Cardiac septum (tissue), 1 donor: ENCODE measurements at places on chromosomes 4 and X. TPM values are rescaled to one million over a fixed set of nuclear protein-coding genes. Genes with fewer than 3 reads are reported as not detected.

AREG gene
- 7.8 TPM for total RNA-seq

DNA sequence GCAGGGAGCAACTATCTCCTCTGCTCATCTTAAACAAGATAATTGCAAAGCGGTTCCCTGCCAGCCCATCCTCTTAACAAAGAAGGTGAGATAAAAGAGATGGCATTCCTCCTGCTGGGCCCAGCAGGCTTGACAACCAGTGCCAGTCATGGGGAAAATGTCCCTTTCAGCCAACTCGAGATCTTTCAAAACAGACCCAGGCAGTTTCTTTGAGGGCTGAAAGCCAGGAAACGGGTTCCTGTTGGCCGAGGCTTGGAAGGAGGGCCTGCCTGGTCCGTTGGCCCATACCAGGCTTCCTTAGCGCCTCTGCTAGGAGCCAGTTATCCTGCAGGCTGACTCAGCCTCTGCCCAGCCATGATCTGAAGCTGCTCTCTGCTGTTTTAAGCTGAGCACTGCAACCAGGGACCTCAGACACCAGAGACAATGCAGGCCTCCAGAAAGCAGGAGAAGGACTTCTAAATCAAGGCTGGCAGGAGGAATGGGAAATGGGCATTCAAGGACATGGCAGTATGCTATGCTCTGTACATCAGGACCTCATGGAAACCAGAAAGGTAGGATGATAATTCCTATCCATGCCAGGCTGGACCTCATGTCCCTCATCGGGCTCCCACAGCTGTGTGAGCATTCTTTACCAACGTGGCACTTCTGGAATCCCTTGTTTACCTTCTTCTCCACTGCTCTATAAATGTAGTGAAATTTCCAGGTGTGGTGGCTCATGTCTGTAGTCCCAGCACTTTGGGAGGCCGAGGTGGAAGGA lies 42.4 kb upstream of the SLC2A9 start:
- no peak for DNase-seq

DNA sequence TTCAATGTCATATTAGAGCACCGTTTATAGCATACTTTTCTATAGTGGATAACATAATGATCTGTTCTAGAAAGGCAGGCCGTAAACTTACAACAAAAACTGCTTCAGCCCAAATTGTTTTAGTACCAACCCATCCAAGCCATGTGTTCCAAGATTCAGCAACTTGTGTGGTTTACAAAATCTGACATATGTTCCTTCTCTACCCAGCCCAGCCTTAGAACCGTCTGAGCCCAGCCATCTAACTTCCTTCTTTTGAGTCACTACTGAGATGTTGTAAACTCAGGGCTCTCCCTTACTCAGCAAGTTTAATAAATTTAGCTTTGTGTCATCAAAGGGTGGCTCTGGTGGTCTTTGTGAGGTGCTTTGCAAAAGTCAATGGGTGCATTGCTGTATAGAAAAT lies 32.4 kb upstream of the REPS2 start:
- no peak for DNase-seq

DNA sequence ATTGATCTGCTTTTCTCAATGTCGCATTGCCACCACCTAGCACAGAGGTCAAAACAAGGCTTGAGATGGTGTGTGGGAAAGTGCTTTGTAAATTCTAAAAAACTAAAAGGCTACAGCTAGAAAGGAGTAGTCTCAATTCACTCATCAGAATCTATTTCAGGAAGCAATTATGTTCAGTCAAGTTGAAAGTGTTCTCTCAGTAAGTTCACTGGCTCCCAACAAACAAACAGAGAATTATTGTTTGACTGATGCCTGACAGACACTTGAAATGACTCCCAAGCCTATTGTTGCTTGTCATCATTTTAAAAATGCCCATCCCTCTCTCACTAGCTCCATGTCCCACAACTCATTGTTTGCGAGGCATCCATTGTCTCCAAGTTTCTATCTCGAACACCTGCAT lies 419.6 kb upstream of the CPEB2 start:
- DNase-seq: no peak

GRCh38 chr4:24143741-24144140 lies 253.9 kb upstream of the PPARGC1A start:
- DNase-seq: no peak

DNA sequence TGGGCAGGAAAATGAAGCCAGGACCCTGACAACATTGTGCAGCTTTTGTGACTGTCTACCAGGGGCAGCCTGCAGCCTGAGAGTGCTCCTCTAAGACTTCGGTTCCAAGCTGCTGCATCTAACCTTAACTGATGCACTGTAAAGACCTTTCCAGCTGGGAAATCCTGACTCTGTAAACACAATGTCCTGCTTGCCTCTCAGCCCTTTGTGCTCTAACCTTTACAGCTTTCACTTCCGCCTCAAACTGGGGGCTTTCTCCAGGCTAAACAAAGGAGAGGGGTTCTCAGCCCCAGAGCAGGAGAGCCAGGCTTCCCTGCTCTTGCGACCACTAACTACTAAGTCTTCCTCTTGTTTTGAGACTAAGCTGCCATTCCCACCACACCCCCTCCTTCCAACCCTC lies 19.3 kb upstream of the RASL11B start:
- DNase-seq: no peak

DNA sequence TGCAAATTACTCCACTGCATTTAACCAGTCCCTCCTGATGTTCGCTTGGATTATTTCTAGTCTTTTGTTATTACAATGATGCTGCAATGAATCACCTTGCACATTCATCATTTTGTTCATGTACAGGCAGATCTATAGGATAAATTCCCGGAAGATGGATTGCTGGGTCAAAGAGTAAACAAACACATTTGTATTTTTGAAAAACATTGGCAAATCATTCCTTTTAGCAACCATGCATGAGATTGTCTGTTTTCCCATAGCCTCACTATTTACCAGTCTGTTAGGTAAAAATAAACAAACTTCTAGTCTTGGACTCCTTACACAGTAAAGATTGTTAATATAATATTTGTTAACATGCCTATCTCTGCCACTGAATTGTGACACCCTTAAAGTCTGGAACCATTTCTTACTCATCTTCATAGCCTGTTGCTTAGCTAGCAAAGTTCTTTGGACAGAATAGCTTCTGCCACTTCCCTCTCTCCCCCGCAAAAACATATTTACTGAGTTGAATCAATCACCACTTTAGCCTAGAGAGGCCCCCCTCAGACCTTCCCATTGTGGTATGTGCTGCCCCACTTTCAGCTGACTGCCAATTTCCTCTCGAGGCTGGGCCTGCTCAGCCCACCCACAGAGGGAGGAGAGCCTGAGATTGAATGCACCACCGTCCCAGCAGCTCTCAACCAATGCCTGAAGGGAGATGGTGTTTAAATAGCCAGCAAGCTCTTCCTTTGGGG lies 108.4 kb upstream of the ATXN3L start:
- no peak for DNase-seq

DNA sequence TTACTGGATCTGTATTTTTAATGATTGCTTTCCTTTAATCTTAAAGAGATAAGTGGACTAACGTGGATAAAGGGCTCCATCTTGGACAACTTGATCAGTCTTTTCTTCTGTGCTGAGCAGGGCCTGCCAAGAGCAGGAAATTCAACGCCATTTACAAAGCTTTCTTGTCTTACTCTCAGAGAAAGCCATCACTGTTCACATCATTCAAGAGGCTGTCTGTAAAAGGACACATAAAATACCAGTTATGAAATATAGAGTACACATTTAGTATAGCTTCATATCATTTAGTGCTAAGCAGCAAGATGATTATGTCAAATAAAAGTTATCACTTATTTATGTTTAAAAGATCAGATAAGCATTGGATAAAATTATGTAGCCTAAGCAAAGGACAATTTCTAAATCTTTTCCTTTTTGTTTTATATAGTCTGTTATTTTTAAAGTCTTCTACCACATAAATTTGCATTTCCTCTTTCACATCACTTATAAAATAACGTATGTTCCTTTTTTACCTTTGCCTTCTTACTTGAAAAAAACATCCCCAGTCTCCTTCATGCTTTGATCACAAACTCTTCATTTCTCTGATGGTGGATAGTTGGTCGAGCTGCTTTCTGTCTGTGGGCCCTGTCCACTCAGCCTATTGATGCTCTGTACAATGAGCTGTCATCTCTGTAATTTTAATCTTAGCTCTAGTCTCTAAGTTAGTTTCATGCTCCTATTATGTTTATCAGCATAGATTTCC lies 2.1 kb upstream of the CCNG2 start:
- no peak for DNase-seq

- peak; percentile 77 for DNase-seq
These were observed at the start of gene USP51 for GRCh38 chrX:55489314-55490009. USP51 (minus strand) TSS chrX:55489848; CDS start chrX:55488939, 909 bp downstream.

- no peak for DNase-seq
These were observed 106.3 kb downstream of the AFF1 start for GRCh38 chr4:87041141-87041540.

DNA sequence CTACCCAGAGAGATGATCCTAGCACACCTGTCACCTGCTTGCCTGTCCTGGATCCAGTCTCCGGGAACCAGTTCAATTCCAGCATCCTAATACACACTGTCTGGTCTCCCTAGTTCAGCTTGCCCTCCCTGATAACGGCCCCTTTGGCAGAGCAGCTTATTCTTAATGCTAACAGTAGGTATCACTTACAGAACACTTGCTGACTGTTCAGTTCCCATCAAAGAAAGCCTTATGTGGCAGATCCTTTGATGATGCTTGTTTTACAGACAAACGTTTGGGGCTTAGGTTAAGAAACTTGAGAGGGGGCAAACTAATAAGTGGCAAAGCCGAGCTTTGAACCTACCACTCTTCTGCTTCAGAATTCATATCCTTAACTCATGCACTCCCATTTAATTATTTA lies 890 bp downstream of the RASSF6 start:
- DNase-seq: no peak

DNA sequence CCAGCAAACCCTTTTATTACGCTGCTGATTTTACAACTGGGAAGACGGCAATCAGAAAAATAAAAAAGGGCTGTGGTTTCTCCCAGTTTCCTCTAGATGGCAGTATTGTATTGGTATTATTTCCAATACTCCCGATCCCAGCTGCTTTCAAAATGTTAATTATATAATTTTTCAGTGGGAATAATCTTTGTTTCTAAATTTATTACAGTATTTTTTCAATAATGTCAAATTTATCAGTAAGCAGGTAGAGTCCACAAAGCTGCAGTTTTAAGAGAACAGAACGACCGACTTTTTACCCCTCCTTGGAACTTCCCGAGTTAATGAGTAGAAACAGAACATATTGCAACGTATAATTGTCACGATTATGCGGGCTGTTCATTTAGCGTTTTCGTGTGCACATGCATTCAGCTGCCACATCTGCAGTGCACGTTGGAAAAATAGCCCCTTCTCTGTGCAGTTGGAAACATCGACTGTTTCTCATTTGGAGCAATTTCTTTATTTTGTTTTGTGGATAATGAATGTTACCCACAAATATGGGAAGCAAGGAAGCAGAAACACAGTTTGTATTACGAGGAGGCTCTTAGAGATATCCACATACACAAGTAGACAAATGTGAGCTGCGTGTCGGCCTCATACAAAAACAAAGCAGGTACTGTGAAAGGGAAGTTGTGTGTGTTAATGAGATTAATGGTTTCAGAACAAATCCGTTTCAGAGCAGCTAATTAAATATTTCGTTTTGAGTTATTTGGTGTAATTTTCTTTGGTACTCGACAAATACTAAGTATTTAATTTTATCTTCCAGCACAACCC lies 188.0 kb downstream of the STIM2 start:
- no peak for DNase-seq

- DNase-seq: no peak
These were observed 23.1 kb downstream of the MAGEA8 start for GRCh38 chrX:149903889-149904748.
